D721Med (cell line): ENCODE measurements at places on chromosomes 5 and 9.

GRCh38 chr9:127124111-127124531 lies 1.7 kb upstream of the ANGPTL2 start:
- DNase-seq = no peak

DNA sequence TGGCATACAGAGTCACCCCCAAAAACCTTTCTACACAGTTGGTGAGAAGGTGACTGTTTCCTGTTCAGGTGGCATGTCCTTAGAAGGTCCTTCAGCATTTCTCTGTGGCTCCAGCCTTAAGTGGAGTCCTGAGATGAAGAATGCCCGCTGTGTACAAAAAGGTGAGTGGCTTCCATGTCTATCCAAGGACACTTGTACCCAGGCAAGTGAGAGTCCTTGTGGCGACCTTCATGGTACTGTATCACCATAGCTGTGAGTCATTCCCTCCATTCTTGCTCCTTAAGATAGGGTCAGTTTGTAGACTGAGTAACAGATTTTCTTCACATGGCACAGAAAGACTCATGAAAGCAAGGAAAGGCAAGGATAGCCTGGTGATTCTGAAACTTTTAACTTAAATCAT lies 63.1 kb downstream of the C7 start:
- DNase-seq = no peak

GRCh38 chr9:96080364-96080763 lies 204.9 kb downstream of the ERCC6L2 start:
- DNase-seq = no peak

DNA sequence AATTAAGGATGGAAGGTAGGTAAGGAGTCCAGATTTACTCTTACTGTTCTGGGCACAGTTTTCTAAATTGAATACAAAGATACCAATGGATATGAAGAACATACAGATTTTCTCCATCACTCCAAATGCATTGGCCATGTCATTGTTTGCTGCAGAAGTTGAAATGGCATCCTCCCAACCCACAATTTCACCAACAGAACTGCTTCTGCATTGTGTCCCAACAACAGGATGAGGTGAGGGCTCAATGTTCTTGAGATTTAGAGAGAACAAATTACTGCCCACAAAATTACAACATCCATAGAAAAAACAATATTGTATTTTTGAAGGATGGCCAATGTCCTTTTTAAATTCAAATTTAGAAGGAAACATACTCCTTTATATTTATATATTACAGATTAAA lies 88.9 kb downstream of the NUDT12 start:
- no peak for DNase-seq

DNA sequence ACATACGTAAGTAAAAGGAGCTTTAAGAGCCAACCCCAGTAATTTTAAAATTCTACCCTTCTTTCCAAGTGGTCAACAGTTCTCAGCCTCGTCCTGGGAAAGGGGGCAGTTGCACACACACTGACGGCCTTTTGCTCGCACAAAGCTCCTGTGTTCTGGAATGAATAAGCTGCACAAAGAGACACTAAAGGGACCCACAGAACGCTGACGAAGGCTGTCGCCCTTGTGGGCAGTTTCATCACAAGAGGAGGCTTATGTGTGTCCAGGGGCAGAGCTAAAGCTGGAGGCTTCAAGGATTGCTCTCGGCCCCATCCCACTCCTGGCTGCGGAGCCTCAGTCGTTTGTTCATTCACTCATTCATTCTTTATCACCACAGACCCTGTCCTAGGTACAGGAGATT lies 67.0 kb upstream of the NEK6 start:
- no peak for DNase-seq

GRCh38 chr5:8895599-8895998 lies 650.3 kb downstream of the SEMA5A start:
- no peak for DNase-seq

- DNase-seq = no peak
Observed at GRCh38 chr9:123524866-123525265, 168.9 kb downstream of the CRB2 start.

DNA sequence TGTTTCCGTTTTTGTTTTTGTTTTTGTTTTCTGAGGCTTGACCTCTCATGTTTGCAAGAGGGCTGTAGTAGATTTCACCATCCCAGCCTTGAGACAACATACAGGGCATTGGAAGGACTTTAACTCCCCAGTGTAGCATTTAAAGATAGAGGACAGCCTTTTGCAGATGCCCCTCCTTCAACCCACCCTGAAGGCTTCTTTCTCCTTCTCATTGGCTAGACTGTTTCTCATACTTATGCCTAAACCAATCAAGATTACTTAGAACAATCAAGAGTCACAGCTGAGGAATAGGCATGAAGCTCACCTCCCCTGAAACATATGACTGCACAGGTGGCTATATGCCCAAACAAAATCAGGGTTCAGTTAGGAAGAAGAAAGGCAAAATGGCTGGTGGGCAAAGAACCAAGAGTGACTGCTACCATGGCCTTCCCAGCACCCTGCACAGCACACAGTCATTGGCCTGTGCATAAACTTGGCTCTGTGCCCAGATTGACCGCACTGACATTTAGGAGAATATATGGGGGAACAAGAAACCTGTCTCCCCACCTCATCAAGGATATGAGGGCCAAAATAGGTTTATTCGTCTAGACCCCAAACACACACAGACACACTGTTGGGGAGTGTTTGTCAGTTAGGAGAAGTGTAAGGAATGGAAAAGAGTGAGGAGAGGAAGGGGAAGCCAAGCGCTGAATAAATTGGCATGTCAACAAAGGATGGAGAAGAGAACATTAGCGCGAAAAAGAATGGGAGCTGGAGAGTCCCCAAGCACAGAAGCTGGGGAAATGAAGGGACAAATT lies 137.3 kb upstream of the RANBP3L start:
- no peak for DNase-seq

DNA sequence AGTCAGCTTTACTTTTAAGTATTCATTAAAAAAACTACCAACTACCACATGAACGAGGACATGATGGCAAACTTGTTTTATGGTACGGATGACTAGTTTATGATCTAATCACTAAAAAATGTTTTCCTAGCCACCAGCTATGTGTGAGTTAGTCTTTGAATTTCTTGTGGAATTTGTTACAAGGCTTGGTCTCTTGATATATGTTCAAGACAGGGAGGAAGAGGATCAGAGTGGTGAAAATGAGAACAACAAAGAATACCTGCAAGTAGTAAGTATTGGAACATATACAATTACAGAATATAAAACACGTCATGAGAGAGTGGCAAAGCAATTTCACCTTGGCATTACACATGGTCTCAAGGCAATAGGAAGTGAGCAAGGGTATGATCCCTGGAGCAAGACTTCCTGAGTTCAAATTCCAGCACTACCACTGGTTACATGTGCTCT lies 548.6 kb upstream of the TLE4 start:
- DNase-seq = no peak

GRCh38 chr9:131276094-131276888 lies at the start of gene FAM78A:
Gene FAM78A (minus strand): TSS chr9:131276510. CDS start chr9:131276179, 331 bp downstream.
- no peak for DNase-seq

DNA sequence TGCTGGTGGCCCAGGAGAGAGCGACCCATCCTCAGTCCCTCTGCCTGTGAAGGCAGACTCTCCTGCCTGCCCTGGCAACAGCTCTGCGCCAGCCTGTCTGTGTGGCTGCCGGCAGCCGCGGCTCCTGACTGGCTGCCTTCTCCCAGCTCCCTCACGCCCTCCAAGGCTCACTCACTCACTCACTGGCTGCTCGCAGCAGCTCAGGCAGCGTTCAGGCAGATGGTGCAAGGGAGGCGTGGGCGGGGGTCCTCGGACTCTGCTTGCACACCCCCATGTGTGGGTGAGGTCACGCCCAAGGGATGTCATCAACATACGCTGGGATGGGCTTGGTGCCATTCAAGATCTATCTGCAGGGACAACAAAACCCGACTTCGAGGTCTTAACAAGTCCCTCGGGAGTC lies 66.7 kb downstream of the DAB2IP start:
- DNase-seq = peak; percentile 56

DNA sequence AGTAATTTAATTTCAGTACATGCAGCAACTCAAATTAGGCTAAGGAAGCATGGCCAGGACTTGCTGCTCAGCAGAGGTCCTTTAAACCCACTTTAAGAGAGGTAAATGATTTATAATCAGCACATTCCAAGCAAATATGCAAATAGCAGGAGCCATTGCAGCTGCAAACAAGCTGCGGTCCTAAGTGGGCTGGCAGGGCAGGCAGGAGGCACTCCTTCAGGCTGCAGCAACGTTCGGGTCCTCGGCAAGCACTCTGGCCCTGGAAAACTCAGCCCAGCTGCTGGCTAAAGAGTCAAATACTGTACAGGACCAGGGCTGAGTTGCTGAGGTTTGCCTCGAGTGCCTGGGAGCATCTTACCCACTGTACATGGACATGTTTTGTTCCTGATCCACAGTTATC lies 126.9 kb downstream of the FSTL4 start:
- no peak for DNase-seq

GRCh38 chr5:72290356-72291133 lies 29.5 kb downstream of the MRPS27 start:
- no peak for DNase-seq

DNA sequence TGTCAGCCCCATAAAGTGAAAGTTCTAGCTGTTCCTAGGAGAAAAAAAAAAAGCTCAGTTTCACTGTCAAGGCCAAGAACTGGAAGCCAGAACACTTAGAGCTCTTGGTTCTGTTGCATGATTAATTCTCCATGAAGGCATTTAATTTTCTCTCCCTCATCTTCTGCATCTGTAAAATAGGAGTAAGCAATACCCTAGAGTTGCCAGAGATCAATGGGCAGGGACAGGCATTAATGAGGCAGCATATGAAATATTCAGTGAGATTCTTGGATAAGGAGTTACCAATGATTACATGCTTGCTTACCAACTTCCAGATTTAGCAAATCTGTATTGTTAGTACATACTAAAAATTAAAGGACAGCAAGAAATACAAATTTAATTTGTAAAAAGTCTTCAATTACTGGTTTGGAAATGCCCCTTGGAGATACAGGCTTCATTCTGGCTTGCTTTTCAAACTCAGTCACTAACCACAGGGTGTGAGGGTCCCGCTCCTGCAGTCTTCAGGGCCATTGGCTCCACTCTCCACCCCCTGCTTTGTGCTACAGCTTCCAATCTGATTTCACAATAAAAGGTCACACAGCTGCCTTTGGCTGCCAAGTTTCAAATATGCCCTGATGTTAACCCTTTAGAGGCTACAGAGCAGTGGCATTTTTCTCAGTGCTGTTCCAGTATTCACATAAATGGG lies 624.6 kb downstream of the BNC2 start:
- DNase-seq = no peak

DNA sequence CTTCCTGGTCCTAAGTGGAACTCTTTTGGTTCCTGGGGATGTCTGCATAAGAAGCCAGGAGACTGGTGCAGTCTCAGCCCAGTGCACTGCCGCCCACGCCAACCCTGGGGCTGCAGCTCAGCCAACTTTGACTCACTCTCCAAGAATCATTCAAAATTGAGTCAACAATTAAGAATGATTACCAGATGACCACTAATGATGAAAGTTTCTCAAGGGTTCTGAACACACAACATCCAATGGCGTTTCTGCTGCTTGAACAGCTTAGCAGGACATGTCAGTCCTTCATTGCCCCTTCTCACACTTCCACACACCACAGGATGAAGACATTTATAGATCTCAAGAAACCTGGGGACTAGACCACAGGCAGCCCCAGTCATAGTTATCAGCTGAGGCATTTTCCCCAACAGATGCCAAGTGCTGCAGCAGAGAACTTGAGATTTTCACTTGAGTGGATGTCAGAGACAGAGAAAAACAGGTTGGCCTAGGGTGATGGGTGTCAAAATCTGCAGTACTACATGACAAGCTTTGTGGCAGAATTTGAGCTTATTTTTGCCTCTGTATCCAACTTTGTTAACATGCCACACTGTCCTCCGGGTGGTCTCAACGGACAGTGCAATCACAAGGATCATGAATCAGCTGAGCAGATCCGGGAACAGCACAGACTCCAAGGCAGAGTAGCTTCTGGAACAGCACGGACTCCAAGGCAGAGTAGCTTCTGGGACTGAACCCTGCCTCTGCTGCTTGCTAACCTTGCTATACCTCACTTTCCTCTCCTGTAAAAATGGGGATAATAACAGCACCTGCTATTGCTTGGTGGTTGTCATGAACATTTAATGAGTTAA lies 356.1 kb downstream of the SPOCK1 start:
- DNase-seq = no peak

DNA sequence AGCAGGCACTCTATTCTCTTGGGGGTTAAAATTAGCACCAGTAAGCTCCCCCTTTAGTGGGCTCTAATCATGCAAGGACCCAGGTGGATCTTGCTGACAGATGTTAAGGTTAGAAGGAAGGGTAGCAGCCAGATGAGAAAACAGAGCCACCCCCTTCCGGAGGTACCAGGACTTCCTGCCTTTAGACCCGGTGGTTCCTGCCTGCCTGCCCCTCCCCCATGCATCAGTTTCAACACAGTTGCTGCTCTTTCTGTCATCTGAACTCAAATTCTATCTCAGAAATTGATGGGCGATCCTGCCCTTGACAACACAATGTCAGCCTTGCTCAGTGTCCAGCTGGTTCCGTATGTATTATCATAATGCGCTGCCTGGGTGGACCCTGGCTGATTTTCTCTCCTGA lies 287.3 kb downstream of the EBF1 start:
- no peak for DNase-seq

- no peak for DNase-seq
Observed at GRCh38 chr5:146051678-146052077, 53.7 kb downstream of the PLAC8L1 start.

DNA sequence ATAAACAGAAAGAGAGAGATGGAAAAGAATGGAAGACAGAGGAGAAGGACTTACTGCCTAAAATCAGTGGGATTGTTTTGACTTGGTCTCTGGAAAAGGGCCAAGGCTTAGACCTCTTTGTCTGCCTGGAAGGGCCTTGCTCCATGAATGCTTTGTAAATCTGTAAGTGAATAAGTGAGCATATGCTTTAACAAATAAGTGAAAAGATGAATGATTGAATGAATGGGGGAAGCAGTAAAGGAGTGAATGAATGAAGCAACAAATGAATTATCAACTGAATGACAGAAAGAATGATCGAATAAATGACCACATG lies 5.5 kb downstream of the KCNIP1 start:
- DNase-seq = no peak

DNA sequence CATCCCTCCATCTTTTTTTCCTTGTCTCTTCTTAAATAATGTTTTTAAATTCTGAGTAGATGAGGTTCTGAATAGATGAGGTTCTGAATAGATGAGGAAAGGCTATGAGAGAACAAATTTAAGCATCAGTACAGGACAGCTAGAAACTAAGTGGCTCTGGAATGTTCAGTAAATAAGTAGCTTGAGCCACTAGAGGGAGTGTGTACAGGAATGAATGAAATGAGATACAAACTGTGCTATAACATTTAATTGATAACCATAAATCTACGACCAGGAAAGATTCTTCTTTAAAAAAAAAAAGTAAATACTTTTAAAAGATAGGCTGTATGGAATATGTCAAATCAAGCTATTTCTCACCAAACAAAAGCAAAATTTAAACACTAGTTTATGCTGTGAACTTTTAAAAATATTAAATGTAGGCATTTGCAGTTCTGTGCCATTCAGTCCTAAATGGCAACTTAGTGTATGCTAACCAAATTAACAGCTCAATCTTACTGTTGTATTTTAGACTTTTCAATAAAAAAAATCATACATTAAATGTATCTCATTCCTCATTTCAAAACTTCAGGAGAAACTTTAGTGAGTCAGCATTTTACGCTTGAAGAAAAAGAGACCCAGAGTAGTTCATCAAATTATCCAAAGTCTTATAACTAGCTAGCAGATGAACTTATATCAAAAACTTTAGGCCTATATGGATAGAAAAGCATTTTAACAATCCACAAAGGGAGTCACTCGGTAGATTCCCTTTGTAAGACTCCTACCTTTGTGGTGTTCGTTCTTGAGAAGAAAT lies 70.4 kb upstream of the SNX2 start:
- DNase-seq = no peak
